ENCODE measurements at places on chromosomes 1 and 21.

- no peak for DNase-seq
Observed at GRCh38 chr1:64421377-64421776, 48.6 kb upstream of the CACHD1 start.

GRCh38 chr1:2972011-2972878, 49.0 kb upstream of the ACTRT2 start:
- no peak for DNase-seq

GRCh38 chr1:61282387-61282786, 200.0 kb downstream of the NFIA start:
- DNase-seq: no peak

- no peak for DNase-seq
Observed at GRCh38 chr1:94324178-94324544, 86.8 kb upstream of the ARHGAP29 start.

DNA sequence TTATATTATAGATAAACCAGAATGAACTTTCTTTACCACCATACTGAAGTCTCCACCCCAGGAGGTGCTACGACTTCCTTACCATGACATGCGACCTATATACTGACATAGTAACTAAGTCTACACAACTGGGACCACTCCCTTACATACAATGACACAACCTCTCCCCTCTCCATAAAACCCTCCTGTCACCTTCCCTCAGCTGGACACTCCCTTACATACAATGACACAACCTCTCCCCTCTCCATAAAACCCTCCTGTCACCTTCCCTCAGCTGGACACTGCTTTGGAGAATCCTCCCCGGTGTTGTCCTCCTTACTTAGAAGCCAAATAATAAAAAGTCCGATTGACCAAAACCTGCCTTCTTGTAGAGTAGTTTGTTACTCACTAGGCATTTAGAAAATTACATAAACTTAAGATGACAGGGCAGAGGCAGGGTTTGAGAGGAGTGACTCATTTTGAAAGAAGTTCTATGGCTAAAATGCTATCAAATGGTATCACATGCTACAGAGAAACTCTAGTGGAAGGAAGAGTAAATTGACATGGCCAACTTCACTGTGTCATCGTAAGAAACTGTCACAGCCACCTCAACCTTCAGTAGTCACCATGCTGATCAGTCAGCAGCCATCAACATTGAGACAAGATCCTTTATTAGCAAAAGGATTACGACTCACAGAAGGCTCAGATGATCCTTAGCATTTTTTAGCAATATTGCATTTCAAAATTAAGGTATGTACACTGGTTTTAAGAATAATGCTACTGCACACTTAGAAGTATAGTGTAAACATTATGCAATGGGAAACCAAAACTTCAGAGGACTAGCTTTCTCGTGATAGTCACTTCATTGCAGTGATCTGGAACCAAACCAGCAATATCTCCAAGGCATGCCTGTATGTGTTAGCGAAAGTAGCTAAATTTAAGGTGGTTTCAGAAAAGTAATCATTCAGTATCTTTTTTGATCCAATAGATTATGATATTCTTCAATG, 56.4 kb downstream of the AHCTF1 start:
- DNase-seq: no peak

DNA sequence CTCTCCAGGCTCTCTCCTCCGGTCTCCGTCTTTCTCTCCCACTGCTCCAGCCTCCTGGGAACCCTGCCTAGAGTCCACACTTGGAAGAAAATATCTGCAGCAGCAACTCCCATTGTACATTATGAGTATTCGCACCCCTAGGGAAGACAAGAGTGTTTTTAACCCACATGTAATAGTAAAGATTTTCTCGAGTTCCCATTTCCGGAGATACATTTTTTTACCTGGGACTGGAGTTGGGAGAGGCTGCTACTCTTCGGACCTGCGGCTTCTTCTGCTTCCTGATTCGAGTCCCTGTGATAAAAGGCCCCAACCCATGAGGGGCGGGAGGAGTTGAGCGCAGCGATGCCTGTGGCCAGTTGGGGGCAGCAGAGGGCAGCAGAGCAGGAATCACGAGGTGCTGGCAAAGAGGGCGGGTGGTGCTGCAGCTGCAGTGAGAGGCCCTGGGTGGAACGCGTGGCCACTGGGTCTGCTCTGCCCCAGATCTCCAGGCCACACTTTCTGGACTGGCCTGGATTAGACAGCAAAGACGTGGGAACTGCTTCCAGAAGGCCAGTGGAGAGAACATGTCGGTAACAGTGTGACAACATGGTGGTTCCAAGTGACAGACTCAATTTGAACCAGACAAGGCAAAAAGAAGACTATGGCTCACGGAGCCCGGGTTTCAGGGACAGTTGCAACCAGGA, 221.0 kb upstream of the CSF3R start:
- DNase-seq: peak; percentile 15

DNA sequence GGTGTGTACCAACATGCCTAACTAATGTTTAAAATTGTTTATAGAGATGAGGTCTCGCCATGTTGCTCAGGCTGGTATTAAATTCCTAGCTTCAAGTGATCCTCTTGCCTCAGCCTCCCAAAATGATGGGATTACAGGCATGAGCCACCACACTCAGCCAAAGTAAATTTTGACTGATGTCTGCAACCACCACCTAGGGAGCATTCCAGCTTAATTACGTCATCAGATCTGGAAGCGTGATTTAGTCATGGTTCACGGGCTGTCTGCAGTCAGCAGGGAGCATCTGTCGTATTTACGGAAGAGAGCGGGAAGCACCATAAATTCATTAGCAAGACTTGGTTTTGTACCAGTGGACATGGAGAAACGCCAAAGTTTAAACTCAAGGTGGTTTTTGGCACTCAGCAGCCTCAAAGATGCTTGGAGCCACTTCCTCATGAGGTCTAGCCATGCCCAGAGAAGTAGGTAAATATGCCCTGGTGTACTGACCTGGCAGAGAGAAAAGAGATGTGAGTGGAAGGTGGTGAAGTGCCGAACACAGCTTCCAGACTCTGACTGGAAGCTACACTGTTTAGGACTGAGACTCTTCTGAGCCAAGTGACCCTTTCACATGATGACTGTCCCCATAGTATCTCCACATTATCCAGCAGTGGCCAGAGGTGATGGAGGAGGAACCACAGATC, 60.8 kb upstream of the SLC35F3 start:
- no peak for DNase-seq

DNA sequence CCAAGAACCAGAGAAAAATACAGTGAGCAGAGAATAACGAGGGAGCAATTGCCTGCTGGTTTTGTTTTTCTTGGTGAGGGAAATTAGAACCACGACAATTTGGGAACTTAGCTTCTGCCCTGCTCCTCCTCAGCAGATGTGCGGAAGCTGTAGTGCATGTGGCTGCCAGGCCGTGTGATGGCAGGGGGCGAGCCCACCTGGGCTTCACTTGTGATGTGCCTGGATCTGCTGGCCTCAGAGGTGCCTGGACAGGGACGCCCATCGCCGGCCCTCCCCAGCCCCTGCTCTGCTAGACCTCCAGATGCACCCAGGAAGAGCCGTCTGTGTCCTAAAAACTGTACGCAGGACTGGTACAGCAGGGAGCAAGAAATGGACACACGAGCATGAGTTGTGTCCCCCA, 28.5 kb upstream of the C1orf174 start:
- DNase-seq: no peak

- DNase-seq: no peak
Observed at GRCh38 chr1:65793359-65793732, 651 bp downstream of the PDE4B start.

DNA sequence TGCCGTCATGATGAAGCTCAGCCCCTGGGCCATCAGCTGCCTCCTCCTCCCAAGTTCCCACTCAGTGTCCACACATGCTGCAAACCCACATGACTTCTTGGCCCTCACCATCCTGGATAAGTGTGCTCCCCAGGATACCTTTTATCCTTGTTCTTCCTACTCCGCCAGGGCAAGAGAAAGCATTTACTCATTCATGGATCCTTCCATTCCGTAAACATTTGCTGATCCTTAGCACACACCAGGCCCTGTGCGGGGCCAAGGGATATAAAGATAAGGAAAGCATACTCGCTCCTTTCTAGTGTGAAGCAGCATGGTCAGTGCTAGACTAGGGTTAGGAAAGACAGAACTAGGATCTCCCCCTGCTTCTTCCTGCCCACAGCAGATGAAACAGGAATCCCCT, 122.1 kb upstream of the HMGB4 start:
- DNase-seq: no peak

GRCh38 chr1:245701631-245702030, 546.8 kb downstream of the KIF26B start:
- DNase-seq: no peak

- DNase-seq: no peak
Observed at GRCh38 chr1:86030180-86030579, 126.4 kb downstream of the COL24A1 start.

DNA sequence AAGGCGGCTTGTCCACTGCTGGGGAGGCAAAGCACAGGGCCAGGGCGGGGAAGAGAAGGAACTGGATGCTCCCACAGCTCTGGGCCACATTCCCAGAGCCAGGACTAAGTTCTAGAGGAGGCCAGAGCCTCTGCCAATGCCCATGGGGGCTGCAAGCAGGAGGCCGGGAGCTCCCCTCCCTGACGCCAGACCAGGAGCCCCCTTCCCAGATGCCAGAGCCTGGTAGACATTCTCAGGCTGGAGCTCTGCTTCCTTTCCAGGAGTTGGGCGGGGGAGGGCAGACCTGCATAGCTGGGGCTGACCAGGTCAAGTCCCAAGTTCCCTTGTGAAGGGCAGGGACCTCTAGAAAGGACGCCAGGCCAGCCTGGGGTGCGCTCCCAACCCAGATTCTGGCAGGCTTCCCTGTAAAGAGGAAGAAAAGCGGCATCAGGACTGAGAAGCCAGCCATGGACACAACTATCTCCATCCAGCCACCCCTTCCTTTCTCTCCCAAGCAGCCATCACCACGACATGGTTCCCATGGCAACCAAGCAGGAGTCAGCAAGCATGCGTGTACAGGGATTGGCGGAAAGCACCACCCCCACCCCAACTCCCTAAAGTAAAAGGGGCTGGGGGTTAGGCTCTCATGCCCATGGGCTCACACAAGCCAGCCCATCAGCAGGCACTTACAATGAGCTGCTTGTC, 13.4 kb downstream of the KIF21B start:
- DNase-seq: no peak

GRCh38 chr1:36866169-36866814, 168.0 kb downstream of the GRIK3 start:
- DNase-seq: no peak

GRCh38 chr1:23563003-23563402, 3.7 kb upstream of the ID3 start:
- no peak for DNase-seq

DNA sequence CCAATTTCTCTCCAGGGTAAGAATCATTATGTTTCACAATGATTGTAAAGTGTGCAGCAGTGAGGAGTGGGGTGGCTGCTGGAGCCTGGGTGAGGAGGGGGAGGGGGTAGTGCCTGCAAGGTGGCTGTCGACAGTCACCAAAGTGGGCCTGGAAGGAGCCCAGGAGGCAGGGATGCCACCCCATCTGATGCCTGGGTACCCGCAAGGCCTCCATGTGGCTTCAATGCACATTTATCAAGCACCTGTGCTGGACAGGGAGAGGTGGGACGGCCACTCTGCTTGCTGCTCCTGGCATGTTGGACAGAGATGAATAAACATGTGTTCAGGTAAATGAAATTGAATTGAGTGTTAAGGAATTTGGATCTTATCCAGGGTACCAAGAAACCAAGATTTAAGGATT, 78.8 kb upstream of the DISP3 start:
- DNase-seq: no peak

DNA sequence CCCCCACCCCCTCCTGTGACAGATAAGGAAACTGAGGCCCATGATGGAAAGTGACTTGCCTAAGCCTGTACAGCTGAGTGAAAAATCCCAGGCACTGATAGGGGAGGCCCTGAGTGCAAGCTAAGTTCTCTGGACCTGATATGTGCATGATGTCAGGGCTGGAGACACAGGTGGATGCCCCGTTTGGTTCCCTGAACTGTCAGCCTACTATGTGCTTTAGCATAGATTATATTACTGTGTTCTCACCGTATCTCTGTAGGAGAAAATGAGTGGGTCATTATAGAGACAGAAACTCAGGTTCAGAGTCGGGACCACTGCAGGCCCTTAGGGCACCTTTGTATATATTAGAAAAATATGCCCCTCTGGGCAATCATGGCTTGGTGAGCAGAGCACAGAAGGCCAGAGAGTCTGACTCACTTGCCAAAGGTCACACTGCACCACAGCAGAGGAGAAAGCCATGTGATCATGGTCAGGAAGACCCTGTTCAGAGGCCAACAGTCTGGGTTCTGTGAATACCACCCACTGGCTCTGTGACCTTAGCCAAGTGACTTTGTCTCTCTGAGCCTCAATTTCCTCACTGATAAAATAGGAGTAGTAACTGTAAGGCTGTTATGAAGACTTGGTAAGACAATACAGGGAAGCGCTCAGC, 145.8 kb upstream of the WNT4 start:
- DNase-seq: no peak

DNA sequence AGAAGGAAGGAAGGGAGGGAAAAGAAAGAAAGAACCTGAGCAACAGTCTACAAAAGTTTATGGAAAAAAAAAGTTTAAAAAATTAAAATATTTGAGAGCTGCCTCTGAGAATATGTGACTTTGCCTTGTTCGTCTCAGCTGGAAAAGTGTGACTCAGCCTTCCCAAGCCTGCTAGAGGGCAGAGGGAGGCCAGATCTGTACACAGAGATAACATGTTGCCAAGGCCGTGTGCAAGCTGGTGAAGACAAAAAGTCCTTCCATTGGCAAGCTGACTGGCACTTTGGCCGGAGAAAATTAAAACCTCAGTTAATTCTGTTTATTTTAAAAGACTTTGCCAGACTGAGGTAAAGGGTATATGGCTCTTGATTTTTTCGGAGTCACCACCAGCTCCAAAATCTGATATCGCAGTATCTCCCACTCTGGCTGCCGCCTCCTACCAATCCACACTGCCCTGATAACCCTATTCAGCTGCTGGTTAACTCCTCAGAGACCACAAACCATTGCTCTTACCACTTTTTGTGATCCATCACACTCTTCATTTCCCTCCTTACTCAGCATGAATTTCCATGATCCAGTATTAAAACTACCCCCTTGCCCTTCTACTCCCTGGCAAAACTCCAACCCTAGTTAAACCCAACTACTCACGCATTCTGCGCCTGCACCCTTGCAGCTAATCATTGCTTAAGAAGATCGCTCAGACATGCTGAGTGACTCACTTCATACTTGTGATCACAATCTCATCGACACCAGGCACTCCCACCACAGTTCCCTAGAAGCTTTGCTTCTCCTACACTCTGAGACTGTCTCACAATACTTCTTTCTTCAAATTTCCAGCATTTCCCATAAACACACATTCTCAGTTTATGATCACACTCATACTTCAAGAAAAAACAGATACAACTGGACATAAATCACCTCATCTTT, 5.7 kb upstream of the PPP1R15B start:
- DNase-seq: no peak

- DNase-seq: no peak
Observed at GRCh38 chr1:97307568-97307967, 586.0 kb downstream of the PTBP2 start.

- no peak for DNase-seq
Observed at GRCh38 chr1:219463636-219464035, 149.3 kb downstream of the ZC3H11B start.

GRCh38 chr1:43861337-43861736, 72.3 kb upstream of the ARTN start:
- no peak for DNase-seq
